ENCODE measurements at places on chromosomes 16 and 17.

DNA sequence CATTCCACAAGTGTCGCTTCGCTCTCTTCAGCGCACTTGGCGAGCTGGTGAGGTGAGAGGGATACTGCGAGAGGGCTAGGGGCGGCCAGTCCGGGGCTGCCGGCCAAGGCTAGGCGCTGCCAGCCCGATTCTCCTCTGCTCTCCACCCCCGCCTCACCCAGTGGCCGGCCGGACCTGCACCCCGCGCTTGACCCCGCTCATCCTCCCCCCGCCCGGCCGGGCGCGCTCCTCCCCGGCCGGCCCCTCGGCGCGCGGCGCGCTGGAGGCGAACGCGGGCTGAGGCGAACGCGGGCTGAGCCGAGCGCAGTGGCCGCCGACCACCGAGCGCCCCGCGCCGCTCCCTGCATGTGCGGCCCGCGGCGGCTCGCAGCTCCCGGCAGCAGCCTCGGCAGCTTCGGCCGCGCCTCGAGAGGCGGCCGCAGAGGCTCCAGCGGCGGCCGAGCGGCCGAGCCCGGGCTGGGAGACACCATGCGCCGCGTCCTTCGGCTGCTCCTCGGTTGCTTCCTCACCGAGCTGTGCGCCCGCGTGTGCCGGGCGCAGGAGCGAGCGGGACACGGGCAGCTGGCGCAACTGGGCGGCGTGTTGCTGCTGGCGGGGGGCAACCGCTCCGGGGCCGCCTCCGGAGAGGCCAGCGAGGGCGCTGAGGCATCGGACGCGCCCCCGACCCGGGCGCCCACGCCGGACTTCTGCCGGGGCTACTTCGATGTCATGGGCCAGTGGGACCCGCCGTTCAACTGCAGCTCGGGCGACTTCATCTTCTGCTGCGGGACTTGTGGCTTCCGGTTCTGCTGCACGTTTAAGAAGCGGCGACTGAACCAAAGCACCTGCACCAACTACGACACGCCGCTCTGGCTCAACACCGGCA, at the start of gene SHISA9:
SHISA9 (plus strand) TSS at position 2 of the 865 bp plus-strand sequence.
- DNase-seq, result no peak

DNA sequence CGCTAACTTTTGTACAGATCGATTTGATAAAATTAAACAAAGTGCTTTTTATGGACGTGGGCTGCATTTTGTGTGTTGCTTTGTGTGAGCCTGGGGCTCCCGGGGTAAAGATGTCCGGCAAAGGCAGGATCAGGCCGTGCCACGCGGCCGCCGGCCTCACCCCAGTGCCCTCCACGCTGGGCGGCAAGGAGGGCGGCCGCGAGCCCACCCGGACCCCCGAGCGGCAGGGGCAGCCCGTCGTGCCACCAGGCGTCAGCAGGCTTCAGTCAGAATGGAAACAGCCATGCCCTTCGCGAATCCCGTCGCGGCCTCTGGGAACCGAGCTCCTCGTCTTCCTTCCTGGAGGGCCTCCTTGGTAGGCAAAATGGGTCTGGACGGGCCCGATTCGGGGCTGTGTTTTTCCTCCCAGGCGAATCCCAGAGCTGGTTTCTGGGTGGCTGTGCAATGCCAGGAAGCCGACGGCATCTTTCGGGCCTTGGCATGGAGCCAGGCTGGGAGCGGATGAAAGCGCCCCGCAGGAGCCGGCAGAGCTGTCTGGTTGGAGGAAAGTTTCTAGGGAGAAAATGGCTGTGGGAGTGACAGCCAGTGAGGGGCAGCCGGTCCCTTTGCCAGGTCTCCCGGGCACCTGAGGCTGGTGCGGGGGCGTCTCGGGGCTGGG, 5.5 kb downstream of the SOX8 start:
- DNase-seq, result no peak

- no peak for DNase-seq
Measured at GRCh38 chr16:52545898-52546266, 1.1 kb downstream of the TOX3 start.

- no peak for DNase-seq
Measured at GRCh38 chr17:42873315-42873714, 22.3 kb downstream of the AOC3 start.

GRCh38 chr16:51818342-51818944, 667.4 kb upstream of the SALL1 start:
- no peak for DNase-seq

DNA sequence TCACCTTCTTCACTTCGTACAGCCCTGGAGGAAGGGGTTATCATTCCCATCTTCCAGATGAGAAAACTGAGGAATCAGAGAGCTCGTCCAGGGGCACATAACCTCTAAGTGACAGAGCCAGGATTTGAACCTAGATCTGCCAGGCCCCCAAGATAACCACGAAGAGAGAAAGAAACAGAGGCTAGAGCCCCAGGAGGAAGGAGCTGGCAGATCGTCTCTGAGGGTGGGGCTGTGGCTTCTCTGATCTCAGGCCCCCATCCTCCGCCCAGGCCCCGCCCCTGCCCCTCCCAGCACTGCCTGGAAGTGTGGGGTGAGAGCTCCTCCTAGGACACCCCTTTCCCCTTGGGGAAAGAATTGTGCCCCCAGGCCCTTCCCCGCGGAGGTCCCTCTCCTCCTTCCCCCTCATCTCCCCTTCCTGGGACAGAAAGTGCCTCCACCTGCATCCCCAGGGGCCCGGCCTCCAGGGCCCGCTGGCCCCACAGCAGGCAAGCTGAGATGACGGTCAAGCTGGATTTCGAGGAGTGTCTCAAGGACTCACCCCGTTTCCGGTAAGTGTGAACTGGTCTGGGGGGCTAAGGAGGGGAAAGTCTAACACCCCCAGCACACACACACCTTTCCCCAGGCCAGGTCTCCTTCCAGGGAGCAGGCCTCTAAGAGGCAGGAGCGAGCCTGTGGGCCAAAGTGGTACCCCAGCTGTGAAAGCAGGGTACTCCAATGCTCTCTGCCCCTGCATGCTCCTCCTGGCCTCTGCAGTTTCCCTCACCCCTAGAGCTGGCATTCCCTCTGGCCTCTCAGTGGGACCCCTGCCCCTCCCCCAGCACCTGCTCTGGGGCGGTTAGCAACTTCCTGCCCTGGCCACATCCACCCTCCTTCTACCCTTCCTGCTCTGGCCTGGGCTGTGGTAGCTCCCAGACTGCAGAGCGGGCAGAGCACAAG, at the start of gene ACAP1:
ACAP1 (plus strand) TSS at position 290 of the 936 bp plus-strand sequence; CDS start at position 496, 206 bp downstream.
- DNase-seq, result no peak

- no peak for DNase-seq
Measured at GRCh38 chr17:50842506-50843149, 7.2 kb downstream of the WFIKKN2 start.

- no peak for DNase-seq
Measured at GRCh38 chr16:21172650-21173049, 14.2 kb downstream of the LDAF1 start.

DNA sequence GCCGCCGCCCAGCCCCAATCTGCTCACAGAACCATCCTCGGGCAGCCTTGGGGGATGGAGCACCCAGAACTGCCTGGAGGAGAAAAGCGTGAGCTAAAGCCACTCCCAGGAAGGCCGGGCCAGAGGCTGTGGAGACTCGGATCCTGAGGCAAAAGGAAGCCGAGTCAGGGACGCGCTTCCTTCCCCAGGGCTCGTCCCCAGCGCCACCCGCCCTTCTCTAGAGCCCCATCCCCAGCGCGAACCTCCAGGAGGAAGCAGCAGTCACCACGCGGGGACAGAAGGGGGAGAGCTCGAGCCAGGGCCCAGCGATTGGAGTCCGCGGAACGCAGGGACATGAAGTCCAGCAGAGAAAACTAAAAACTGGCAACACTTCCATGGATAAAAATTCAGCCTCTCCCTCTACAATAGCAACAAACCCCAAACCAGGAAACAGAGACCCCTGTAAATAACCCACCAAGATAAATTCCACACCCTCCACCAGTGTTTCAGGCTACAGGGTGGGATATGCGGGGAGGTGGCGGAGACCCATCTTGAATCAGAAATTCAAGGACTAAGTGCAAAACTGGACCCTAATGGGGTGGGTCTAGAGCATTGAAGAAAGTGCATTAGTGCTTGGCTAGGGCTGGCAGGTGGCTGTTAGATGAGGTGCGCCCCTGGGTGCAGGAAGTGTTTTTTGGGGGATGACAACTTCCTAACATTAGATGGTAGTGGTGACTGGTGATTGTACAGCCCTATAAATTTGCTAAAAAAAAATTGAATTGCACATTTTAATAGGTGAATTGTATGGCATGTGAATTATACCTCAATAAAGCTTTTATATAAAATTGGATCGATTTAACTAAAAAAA, 116.1 kb upstream of the METRNL start:
- DNase-seq, result no peak

- no peak for DNase-seq
Measured at GRCh38 chr17:5464717-5465507, 3.9 kb downstream of the DHX33 start.

DNA sequence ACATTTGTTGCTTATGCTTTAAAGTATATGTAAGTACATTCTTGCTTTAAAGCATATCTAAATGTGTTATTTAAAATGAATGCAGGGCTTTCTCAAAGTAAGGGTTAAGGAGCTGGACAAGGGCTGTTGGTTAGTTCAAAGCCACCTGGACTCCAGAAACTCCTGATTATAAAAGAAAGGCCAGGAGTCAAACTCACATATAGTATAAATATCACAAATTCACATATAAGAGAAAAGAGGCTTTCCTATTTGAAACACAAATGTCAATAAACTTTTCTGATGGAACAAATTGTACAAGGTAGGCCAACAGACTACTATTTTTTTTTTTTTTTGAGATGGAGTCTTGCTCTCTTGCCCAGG, 84.5 kb upstream of the CORO6 start:
- DNase-seq, result no peak

All from NCI-H446 treated with DMSO at 0.1 percent for 48 hours (cell line).